ENCODE measurements at places on chromosomes 5 and 9. TPM values are rescaled to one million over a fixed set of nuclear protein-coding genes. Genes with fewer than 3 reads are reported as not detected.

The OR2Y1 gene
- total RNA-seq: not detected

The WDR36 gene
- total RNA-seq: 27.4 TPM

The AGPAT2 gene
- 90.6 TPM for total RNA-seq

The LRRC70 gene
- total RNA-seq: 0.97 TPM

The ADRB2 gene
- total RNA-seq: 0.16 TPM

The NDUFAF2 gene
- total RNA-seq: 27.1 TPM

The GRXCR2 gene
- not detected for total RNA-seq
